Right atrium auricular region (tissue), 2 donors: ENCODE measurements at places on chromosomes 12 and 14. TPM values are rescaled to one million over a fixed set of nuclear protein-coding genes. Genes with fewer than 3 reads are reported as not detected.

SYNDIG1L gene
- 0.22 TPM for total RNA-seq

OVCH1 gene
- total RNA-seq: not detected

INSM2 gene
- total RNA-seq: not detected

- H3K4me1 ChIP-seq: no peaks in the 10 kb centered on the region
- H3K36me3 ChIP-seq: no peaks in the 10 kb centered on the region
- no peak for DNase-seq
- H3K4me3 ChIP-seq: no peak overlapping the region
- H3K27me3 ChIP-seq: no peaks in the 10 kb centered on the region
Observed at GRCh38 chr12:13242936-13243335, 46.4 kb downstream of the EMP1 start.

GRCh38 chr12:115873451-115874082 is 403.9 kb downstream of the MED13L start:
- H3K4me1 ChIP-seq: no peaks in the 10 kb centered on the region
- no peak for DNase-seq
- no peak overlapping the region for H3K27ac ChIP-seq
- H3K36me3 ChIP-seq: no peaks in the 10 kb centered on the region

- H3K27ac ChIP-seq: no peak overlapping the region
- H3K27me3 ChIP-seq: no peaks in the 10 kb centered on the region
- no peak overlapping the region for H3K4me3 ChIP-seq
- DNase-seq: no peak
- H3K4me1 ChIP-seq: no peaks in the 10 kb centered on the region
Observed at GRCh38 chr14:84298663-84299195, 1231.2 kb upstream of the FLRT2 start.

- no peaks in the 10 kb centered on the region for H3K27me3 ChIP-seq
- no peaks in the 10 kb centered on the region for H3K4me1 ChIP-seq
- H3K36me3 ChIP-seq: no peaks in the 10 kb centered on the region
- no peak overlapping the region for H3K4me3 ChIP-seq
- DNase-seq: no peak
Observed at GRCh38 chr12:30806989-30807694, 52.4 kb upstream of the CAPRIN2 start.

- H3K36me3 ChIP-seq: no peaks in the 10 kb centered on the region
- H3K27me3 ChIP-seq: no peaks in the 10 kb centered on the region
- DNase-seq: no peak
- H3K27ac ChIP-seq: no peak overlapping the region
- H3K4me1 ChIP-seq: peaks cover 48% of the 10 kb centered on the region
- no peak overlapping the region for H3K4me3 ChIP-seq
Observed at GRCh38 chr14:24873551-24873950, 176.4 kb downstream of the STXBP6 start.

- H3K27me3 ChIP-seq: no peaks in the 10 kb centered on the region
- DNase-seq: no peak
- H3K4me3 ChIP-seq: no peak overlapping the region
- H3K4me1 ChIP-seq: no peaks in the 10 kb centered on the region
Observed at GRCh38 chr12:120181991-120182631, 12.4 kb downstream of the GCN1 start.

GRCh38 chr12:102080842-102081241 is 19.1 kb upstream of the WASHC3 start:
- peaks cover 24% of the 10 kb centered on the region for H3K36me3 ChIP-seq
- no peak overlapping the region for H3K4me3 ChIP-seq
- DNase-seq: no peak
- no peaks in the 10 kb centered on the region for H3K4me1 ChIP-seq
- H3K27me3 ChIP-seq: no peaks in the 10 kb centered on the region
- H3K27ac ChIP-seq: no peak overlapping the region

DNA sequence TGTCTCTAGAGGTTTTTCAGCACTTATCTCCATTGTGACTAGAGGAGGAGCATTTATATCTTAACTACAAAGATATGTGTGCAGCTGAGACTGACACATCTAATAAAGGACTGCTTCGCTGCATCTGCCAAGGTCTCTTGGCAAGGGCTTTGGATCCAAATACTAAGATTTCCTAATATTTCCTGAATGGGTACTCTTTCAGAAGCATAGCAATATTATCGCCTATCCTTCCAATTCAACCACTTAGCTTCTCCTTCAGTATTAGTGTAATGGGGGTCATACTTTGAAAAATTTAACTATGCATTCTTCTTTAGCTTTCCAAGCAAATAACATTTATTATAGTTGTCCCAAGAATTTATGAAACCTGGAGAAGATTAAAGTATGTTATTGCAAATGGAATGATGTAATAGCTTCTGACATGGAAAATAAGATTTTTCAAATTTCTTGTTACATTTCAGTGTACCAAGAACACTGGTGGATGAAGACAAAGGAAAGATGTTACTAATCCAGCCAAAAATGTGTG is 243.0 kb upstream of the PDE3A start:
- no peaks in the 10 kb centered on the region for H3K27me3 ChIP-seq
- no peak overlapping the region for H3K4me3 ChIP-seq

DNA sequence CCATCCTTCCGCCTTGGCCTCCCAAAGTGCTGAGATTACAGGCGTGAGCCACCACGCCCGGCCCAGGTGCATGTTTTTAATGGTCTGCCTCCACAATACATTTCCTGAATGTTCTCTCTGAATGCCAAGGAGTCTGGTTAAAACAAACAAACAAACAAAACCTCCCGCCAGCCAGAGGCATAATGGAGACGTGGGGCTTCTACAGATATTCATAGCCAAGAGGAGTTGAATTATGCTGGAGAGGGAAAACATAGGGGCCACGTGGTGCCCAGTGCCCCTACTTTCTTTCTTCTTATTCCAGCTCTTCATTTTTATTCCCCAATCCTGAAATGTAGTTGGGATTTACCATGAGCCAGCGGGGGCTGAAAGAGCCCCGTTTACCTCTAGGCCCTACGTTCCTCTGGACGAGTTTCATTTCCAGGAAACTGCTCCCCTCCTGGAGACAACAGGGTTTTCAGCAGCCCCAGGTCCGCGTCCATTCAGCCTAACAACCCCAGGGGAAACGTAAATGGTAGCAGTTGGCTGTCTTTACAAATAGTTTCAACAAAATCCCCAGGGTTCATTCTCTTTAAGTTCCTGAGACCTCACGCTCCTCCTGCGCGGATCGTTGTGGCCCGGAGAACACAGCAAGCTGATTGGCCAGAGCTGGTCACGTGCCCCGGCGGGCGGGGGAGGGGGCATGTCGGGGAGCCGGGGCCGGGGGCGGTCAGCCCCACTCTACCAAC is 108.5 kb upstream of the ESRRB start:
- H3K4me1 ChIP-seq: peaks cover 10% of the 10 kb centered on the region
- peak; percentile 57 for DNase-seq
- peak overlapping the region; percentile 31 for H3K4me3 ChIP-seq
- no peaks in the 10 kb centered on the region for H3K27me3 ChIP-seq
- no peaks in the 10 kb centered on the region for H3K36me3 ChIP-seq

- no peaks in the 10 kb centered on the region for H3K27me3 ChIP-seq
- peak overlapping the region; percentile 61 for H3K27ac ChIP-seq
- peaks cover 35% of the 10 kb centered on the region for H3K4me1 ChIP-seq
- H3K4me3 ChIP-seq: no peak overlapping the region
Observed at GRCh38 chr14:49970474-49971147, 77.7 kb downstream of the ARF6 start.

DNA sequence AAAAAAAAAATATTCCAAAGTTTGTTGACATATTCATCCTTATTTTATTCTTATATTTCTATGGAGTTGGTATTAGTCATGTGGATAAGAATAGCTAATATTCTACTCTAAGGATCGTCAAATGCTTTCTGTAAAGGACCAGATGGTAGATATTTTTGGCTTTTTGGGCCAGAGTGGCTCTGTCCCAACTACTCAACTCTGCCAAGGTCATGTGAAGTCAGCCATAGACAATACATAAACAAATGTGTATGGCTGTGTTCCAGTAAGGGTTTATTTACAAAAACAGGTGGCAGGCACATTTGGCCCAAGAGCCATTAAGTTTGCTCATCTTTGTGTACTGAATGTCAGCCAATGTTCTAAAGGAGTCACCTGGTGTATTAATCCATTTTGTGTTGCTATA is 131.8 kb downstream of the TBX5 start:
- no peaks in the 10 kb centered on the region for H3K27me3 ChIP-seq
- H3K4me1 ChIP-seq: no peaks in the 10 kb centered on the region
- no peaks in the 10 kb centered on the region for H3K36me3 ChIP-seq
- no peak overlapping the region for H3K27ac ChIP-seq
- no peak overlapping the region for H3K4me3 ChIP-seq
- DNase-seq: no peak

GRCh38 chr14:21714318-21714929 is 40.8 kb upstream of the OR4E1 start:
- H3K4me1 ChIP-seq: no peaks in the 10 kb centered on the region
- no peak overlapping the region for H3K4me3 ChIP-seq
- H3K27me3 ChIP-seq: no peaks in the 10 kb centered on the region
- no peaks in the 10 kb centered on the region for H3K36me3 ChIP-seq
